Coronary artery (tissue), 2 donors: ENCODE measurements at places on chromosomes 16 and 17.

- DNase-seq, result no peak
These were observed 108.0 kb upstream of the GOT2 start for GRCh38 chr16:58842156-58842555.

- no peak for DNase-seq
These were observed 54.0 kb downstream of the MRTFB start for GRCh38 chr16:14125000-14125681.

GRCh38 chr16:49608779-49609178 lies 235.2 kb downstream of the C16orf78 start:
- DNase-seq, result peak; percentile 45

DNA sequence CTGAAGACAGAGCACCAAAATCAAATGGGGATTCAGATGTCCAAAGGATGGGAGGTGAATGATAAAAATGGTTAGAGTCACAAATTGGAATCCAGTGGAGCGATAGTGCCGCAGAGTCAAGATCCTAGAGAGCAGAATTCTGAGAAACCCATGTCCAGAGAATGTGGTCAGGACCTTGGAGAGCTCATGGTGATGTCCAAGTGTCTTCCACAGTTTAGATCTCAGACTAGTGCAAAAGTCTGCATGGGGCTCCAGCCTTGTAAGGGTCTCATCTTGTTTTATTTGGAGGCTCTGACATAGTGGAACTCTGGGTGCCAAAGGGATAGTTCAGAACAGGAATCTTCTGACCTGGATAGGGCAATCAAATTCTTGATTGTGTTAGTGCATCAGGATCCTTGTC lies 245.9 kb upstream of the HSBP1 start:
- no peak for DNase-seq

- DNase-seq, result no peak
These were observed 6.1 kb downstream of the TMEM235 start for GRCh38 chr17:78237401-78238012.

DNA sequence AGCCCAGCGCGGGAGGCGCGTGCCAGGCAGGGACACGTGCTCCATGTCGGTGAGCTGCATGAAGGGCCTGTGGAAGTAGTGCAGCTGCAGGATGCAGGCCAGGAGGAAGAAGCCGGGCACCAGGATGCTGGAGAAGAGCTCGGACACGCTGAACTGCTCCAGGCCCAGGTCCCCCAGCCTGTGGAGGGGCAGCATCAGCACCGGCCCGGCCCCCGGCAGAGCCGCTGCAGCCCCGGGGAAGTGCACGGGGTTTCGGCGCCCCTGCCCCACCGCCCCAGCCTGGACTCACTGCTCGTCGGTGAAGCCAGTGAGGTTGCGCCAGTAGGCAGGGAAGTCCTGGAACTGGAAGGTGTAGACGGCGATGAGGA lies 28.0 kb downstream of the CTU2 start:
- no peak for DNase-seq

GRCh38 chr16:79580453-79581191 lies 19.9 kb downstream of the MAF start:
- no peak for DNase-seq

GRCh38 chr17:83008186-83008510 lies 71.3 kb upstream of the METRNL start:
- DNase-seq, result no peak

GRCh38 chr16:61233713-61234112 lies 802.5 kb downstream of the CDH8 start:
- no peak for DNase-seq

GRCh38 chr17:74295625-74296547 lies 21.9 kb downstream of the DNAI2 start:
- no peak for DNase-seq

GRCh38 chr16:76265434-76266045 lies 11.7 kb upstream of the CNTNAP4 start:
- DNase-seq, result no peak

- DNase-seq, result no peak
These were observed 75.8 kb downstream of the DNAH17 start for GRCh38 chr17:78501241-78502036.

- no peak for DNase-seq
These were observed 21.1 kb downstream of the NPTX1 start for GRCh38 chr17:80455336-80455710.

- no peak for DNase-seq
These were observed 104.5 kb downstream of the SNX29 start for GRCh38 chr16:12081048-12081404.
